Esophagus squamous epithelium (tissue), 5 donors: ENCODE measurements at places on chromosomes 11 and 22. TPM values are rescaled to one million over a fixed set of nuclear protein-coding genes. Genes with fewer than 3 reads are reported as not detected.

C22orf42 gene
- not detected for total RNA-seq

ST13 gene
- total RNA-seq, result 56.2 TPM

CFAP300 gene
- total RNA-seq, result 0.31 TPM

SLC22A8 gene
- not detected for total RNA-seq

THY1 gene
- total RNA-seq, result 2.3 TPM

GRCh38 chr11:69078930-69079605 is 30.3 kb downstream of the TPCN2 start:
- no peak for DNase-seq

DNA sequence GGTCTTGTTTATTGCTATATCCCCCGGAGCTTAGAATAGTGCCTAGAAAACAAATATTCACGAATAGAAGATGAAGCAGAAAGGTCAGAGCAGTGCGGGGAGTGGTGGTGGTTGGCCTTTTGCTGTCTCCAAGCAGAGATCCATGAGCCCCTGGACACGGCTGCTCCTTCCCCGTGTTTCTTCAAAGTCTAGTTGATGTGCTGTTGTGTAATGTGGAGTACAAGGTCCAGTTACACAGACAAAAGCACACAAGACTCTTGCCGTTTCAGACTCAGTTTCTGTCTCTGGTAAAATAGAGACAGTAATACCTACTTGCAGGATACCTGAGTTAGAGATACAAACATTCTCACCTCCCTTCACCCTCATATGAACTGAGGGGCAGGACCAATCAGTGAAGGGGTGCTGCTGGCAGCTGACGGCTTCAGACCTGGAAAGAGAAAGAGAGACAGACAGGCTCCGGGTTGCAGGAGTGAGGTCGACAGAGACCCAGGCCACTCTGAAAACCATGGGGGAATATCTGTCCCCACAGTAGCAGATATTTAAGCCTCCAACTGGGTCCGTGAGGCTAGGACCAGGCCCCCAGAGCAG is 56.2 kb downstream of the RASSF10 start:
- no peak for DNase-seq

GRCh38 chr22:25709758-25710157 is 32.2 kb upstream of the MYO18B start:
- DNase-seq, result no peak

GRCh38 chr11:71136095-71136845 is 116.1 kb downstream of the SHANK2 start:
- DNase-seq, result no peak

DNA sequence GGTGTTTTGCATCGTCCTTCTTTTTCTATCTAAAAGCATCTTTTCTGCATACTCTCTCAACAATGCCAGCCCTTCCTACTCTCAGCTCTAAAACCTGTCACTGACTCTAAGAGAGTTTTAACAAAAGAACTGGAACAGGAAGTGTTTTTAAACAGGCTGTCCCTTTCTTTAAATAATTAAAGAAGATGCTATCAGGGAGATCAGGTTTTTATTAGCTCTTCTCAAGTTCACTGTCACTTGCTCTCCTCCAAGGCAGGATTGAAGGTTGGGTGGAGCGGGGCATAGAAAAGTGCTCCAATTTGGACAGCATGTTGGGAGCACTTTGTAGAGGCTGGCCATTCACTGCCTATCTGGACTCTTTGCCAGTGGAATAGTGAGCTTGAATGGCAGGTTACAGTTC is 56.4 kb upstream of the BARX2 start:
- DNase-seq, result no peak

- no peak for DNase-seq
Observed at GRCh38 chr11:130816546-130817329, 99.5 kb downstream of the SNX19 start.

GRCh38 chr11:69381681-69382130 is 87.8 kb downstream of the MYEOV start:
- no peak for DNase-seq

DNA sequence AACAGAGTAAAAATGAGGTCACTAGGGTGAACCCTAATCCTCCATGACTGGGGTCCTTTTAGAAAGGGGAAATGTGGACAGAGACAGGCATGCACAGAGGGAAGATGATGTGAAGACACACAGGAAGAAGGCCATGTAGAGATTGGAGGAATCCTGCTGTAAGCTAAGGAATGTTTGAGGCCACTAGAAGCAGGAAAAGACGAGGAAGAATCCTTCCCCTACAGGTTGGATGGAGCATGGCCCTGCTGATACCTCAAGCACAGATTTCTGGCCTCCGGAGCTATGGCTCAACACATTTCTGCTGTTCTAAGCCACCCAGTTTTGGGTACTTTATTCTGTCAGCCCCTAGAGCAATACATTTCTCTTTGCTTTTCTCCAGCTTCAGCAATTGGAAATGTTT is 486.9 kb downstream of the MIAT start:
- DNase-seq, result no peak
